ENCODE measurements at places on chromosomes 1 and 21.

GRCh38 chr1:50197216-50197615 is 88.5 kb downstream of the ELAVL4 start:
- DNase-seq = no peak

- DNase-seq = no peak
Measured at GRCh38 chr1:98369463-98369862, 292.1 kb upstream of the SNX7 start.

DNA sequence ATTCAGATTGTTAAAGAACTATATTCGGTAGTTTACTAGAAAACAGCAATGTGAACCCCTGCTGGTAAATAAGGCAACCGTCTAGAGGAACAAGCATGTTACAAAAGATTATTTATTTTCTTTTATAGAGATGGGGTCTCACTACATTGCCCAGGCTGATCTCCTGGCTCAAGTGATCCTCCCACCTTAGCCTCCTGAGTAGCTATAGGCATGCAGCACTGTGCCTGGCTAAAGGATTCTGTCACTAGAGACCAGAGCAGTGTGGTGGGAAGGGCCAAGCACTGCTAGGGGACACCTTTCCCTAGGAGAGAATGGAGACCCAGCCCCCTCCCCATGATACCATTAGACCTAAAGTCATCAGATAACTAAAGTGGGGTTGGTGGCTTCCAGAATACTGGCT is 28.9 kb downstream of the SLC27A3 start:
- no peak for DNase-seq

DNA sequence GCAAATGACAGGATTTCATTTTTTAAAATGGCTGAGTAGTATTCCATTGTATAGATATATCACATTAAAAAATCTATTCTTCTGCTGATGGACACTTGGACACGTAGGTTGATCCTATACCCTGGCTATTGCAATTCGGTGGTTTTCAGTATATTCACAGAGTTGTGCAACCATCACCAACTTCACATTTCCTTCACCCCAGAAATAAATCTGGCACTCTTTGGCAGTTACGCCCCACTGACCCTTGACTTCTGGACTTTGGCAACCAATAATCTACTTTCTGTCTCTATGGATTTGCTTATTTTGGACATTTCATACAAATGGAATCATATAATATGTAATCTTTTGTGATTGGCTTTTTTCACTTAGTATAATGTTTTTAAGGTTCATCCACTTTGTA is 35.9 kb downstream of the MAP3K7CL start:
- no peak for DNase-seq

DNA sequence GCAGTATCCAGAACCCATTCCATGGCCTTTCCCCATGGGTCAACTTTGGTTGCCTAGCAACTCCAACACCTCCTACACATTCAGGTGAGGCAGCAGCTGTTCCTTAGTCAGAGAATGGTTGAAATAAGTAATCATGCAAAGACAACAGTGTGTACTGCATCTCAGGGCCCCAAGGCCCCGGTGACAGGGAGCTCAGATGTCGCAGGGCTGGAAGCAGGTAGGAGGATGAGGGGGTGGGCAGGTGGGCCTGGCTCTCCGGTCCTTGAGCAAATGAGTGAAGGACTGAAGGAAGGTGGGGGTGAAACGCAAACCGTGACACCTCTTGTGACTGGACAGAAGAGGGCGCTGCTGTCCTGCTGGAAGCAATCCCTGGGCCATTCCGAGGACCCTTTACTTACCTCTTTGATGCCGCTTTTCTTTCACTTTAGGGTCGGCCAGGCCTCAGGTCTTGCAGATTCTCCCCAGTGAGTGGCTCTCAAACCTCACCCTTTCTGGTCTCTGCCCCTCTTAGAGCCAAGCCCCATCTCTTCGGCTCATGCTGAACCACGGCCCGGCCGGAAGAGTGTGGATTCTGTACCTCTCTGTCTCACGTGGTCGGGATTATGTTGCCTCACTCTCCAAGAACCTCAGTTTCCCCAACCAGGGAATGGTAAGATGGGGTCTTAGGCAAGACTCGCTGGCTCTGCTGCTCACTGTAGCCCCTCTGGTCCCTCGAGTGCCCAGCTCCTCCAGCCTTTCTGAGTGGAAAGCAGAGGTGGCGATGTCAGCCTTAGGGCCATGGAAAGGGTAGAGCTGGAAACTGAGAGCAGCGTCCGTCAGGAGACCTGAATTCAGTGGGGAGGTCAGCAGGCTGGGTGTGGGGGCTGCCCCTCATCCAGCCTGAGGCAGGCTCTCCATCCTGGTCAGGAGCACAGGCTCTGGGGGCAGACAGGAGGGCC is 5.6 kb upstream of the KCNA10 start:
- DNase-seq = peak; percentile 4

GRCh38 chr21:26851109-26851944 is 6.1 kb upstream of the ADAMTS1 start:
- DNase-seq = no peak

DNA sequence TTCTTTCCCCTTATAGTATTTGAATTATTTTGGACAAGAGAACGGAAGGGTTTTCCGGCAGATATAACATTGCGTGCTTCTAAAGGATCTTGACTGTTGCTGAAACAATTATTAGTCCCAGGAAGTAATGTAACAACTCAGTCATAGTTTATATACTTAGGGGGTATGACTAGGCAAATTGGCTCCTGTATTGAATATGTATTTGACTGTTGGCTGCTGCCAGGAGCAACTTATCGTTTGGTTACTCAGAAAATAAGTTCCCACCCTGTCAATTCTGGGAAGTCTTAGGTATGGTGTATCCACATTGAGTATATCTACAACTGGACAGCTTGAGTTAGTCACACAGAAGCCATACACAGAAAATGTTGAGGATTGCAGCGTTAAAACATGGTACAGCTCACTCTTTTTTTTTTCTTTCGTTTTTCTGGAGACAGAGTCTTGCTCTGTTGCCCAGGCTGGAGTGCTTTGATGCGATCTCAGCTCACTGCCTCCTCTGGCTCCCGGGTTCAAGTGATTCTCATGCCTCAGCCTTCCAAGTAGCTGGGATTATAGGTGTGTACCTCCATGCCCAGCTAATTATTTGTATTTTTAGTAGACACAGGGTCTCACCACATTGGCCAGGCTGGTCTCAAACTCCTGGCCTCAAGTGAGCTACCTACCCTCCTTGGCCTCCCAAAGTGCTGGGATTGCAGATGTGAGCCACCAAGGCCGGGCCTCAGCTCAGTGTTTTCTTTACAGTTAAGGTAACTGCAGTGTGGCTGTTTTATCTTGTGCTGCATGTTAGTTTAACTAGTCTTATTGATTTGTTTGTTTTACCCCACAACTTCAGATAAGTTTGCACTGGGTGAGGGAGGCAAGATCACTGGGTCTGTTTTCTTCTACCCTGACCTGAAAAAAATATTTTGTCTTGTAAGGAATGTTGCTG is 10.2 kb downstream of the SMAP2 start:
- DNase-seq = no peak

DNA sequence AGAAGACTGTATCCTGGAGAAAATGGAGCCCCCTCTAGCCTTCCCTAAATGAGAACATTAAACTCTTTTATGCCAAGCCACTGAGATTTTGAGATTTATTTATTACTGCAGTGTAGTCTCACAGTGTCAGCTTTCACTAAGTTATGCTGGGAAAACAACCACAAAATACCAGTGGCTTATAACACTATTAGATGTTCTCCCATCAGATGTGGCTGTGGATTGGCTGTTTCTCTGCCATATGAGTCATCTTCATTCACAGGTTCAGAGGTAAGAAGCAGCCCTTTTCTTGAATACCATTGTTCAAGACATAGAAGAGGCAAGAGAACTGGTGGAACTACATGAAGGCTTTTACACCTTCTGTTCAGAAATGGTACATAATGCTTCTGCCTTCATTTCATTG is 32.1 kb upstream of the ST6GALNAC5 start:
- no peak for DNase-seq

GRCh38 chr1:12438349-12438924 is 179.6 kb downstream of the DHRS3 start:
- no peak for DNase-seq

GRCh38 chr1:209483691-209484090 is 99.8 kb upstream of the CAMK1G start:
- no peak for DNase-seq

DNA sequence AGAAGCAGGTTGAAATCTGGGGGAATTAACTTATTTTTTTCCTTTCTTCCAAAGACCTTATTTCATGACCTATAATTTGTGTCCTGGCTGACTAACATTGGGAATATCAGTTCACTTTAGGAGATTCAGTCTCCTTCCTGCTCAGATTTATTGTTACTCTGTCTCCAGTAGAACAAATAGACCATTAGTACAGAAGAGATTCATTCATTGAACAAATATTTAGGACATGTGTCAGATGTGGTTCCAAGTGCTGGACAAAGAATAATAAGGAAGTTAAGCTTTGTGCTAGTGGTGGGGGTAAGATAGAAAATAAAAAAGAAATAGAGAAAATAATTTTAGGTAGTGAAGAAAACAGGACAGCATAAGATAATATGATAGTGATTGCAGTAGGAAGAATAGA is 20.3 kb downstream of the ZMYM4 start:
- DNase-seq = no peak

DNA sequence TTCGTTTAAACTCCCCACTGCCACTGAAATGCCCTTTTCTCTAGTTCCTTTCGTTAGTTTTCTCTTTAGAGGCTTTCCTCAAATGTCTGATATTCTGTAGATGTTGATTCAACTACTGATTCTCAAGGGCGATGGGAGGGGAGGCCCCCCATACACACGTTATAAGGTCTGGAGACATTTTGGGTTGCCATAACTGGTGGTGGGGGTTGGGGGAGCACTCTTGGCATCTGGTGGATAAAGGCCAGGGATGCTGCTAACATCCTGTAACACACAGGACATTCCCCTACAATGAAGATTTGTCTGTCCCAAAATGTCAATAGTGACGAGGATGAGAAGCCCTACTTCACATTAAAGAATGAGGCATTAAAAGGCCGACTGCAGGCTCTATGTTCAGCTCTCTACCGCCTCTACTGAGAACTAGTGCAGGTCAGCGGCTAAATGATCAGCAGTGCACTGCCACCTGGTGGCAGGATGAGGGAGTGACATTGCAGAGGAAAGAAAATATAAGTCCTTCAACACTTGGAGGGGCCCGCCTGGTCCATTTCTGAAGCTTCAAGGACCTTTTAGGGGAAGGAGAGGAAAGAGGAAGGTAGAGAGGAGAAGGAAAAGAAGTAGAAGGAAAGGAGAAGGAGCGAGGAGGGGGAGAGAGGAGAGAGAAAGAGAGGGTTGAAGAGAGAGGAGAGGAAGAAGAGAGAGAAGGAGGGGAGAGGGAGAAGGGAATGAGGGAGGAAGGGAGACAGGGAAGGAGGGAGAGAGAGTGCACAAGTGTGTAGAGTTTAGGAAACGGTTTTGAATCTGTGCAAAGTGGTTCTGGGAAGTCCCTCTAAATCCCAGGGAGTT is 29.4 kb downstream of the ALG14 start:
- peak; percentile 49 for DNase-seq

DNA sequence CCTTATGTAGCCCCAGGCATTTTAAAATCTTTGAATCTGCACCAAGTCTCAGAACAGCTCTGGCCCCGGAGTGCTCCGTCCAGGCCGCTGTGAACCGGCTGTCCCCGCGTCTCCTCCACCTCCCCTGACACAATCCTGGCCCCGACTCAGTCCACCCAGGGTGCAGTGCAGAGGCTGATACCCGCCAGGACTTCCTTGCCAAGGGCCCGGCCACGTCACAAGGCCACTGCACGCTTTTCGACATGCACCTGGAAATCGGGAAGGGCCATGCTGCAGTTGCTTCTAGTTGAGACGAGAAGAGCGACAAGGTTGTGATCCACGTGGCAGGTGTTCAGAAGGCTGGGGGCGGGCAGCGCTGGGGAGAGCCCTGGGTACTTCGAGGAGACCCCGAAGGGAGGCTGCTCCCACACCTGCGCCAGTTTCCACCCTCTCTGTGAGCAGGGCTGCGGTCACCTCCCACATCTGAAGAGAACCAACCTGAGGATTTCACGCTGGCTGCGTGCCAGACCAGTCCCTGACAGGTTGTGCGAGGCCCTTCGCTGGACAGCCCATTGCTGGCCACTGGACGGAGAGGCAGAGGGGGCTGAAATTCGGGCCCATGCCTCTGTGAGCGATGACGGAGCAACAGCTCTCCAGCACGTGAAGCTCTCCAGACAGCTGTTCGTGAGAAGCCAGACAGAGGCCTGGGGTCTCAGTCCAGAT is 6.7 kb downstream of the VWA1 start:
- DNase-seq = no peak

All from stimulated activated CD8-positive, alpha-beta memory T cell treated with anti-CD3 and anti-CD28 coated beads, Interleukin-12 subunit alpha, Interleukin-12 subunit beta, amount 100 ng/mL, for 4 hours (primary cell).